ENCODE measurements at places on chromosomes 2 and 18.

DNA sequence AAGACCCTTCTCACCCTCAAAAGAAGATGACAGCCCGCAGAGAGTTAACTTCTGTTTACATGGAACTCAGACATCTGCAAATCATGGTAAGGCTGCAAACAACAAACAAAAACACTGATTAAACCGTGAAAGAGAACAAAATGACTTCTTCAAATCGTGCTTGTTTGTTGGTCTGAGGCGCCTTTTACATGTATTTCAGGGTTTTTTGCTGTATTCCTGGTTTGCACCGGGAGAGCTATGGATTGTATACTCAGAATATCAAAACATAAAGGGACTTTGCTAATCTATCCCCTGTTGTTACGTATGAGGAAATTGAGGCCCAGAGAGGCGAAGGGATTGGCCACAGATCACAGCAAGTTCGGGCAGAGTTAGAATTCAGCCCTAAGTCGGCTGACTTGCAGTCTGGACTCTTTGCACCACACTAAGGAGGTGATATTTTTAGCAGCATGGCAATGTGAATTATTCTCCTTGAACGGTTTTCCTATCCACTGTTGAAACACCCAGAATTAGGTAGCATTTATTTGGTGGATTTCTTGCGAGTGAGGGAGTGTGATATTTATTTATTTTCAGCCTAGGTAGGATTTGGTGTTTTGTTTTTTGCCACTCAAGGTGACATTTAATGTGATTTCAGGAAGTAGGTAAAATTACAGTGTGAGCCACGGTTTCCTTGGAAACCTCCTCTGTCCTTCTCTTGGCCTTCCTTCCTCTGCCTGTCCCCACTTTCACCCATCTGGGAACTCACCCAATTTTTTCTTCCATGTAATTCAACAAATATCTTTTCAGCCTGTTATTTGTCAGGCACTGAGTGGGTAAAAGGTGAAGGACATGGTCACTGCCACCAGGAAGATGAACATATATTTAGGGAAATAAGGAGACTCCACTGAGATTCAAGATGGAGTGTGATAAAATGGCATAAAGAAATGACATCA lies 980 bp upstream of the PDE6D start:
- no peak for DNase-seq

DNA sequence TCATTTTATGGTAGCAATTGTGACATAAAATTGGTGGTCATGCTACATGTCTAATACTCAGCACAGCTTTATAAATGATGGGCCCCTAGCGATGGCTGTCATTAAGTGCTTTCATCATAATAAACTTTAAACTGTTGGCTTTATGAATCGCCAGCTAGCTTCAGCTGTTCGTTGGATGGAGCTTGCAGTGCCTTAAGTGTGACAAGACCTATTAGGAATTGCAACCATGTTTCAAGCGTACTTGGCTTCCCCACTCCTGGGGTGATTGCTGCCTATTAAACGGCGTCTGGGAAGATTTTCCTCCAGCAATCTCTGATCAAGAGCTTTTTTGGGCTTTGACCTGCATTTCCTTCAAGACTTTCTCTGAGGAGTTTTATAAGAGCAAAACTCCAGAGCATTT lies 164.5 kb upstream of the SIX3 start:
- DNase-seq, result no peak

DNA sequence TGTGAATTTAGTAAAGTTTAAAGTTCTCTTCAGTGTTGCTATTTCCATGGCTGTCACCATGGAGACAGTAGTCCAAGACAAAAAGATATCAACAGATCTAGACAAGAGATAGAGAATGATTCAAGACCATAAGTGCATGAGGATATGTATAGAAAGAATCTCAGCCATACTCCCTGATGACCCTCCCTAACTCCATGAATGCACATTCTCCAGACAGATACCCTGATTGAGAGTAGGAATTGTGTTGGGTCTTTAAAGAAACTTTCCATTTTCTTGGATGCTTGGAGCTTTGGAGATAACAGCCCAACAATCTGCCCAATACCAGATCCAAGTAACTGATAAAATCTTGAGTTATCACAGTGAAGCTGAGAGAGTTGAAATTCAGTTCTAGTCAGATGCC lies 1601.2 kb upstream of the CELF4 start:
- DNase-seq, result no peak

GRCh38 chr2:105254531-105255210 lies 13.1 kb downstream of the GPR45 start:
- DNase-seq, result no peak

Data from GM13977 (cell line).